ENCODE measurements at places on chromosomes 12 and 14.

GRCh38 chr14:60815371-60815770, 80.8 kb downstream of the MNAT1 start:
- DNase-seq, result no peak

DNA sequence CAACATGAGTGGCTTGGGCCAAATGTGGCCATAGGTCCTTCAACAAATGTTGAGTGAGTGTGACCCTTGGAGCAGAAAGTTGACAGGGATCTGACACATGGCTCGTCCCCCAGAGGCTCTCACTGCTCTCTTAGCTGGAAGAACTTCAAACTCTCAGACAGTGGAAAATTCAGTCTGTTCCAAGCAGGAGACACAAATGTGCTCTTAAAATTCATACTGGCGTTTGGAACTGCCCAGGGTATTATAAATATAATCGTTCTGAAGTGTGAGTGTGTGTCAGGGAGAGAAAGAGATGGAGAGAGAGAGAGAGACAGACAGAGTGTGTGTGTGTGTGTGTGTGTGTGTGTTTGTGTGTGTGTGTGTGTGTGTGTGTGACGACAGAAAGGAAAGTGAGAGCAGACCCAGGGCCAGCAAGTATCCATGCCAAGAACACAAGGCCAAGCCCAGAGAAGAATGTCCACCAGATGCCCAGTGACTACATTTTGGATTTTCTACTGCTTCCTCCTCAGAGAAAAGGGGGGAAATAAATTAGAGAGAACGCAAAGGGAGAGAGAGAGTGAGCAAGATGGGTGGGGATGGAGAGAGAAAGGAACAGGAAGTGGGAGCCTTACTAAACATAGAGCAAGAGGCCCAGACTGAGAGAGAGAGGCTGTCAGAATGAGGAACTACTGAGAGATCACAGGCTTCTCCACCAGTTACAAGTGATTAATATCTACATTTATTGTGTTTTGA, 193.6 kb upstream of the NUDT4 start:
- DNase-seq, result peak; percentile 27

DNA sequence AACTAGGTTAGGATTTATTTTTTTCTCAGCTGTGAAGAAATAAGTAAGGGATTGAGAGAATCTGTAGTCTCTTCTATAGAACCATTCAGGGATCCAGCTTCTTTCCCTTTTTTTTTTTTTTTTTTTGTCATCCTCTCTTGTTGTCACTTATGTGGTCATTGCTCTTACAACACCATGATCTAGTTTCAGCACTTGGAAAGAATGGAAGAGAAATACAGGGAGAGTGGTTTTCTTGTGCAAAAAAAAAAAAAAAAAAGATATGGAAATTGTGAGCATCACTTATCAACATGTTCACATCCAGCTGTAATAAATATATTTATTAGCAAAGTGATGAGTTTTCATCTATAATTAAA, 599.3 kb downstream of the SLC6A15 start:
- DNase-seq, result no peak

DNA sequence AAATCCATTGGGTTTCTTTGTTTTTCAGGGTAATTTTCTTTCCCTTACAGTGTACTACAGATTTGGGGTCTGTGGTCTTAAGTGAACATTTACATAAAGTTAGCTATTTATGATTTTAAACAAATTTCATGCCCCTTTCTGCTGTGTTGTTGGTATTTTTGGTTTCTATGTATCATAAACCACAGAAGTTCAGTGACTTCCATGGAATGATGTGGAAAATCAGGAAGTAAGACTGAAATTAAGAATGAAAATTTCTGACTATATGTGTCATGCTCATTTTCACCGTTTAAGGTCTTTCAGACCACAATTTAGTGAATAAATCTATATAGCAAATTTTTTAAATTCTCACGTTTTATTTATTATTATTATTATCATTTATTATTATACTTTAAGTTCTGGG, 31.7 kb downstream of the ETV6 start:
- no peak for DNase-seq
